Kidney (tissue), 22 donors: ENCODE measurements at places on chromosomes 6 and 20. TPM values are rescaled to one million over a fixed set of nuclear protein-coding genes. Genes with fewer than 3 reads are reported as not detected.

The OR12D3 gene
- not detected for total RNA-seq

The TRAM2 gene
- total RNA-seq = 20.7 TPM

The ZC2HC1B gene
- not detected for total RNA-seq

The HAO1 gene
- not detected for total RNA-seq

The TCP1 gene
- 130 TPM for total RNA-seq

The FAM83B gene
- total RNA-seq = 12.7 TPM

GRCh38 chr20:52867305-52867704, 104.9 kb upstream of the TSHZ2 start:
- no peaks in the 10 kb centered on the region for H3K27me3 ChIP-seq
- no peak for DNase-seq
- H3K36me3 ChIP-seq = no peaks in the 10 kb centered on the region

- peaks cover 3% of the 10 kb centered on the region for H3K36me3 ChIP-seq
- DNase-seq = no peak
- peaks cover 19% of the 10 kb centered on the region for H3K4me1 ChIP-seq
- H3K4me3 ChIP-seq = peak overlapping the region; percentile 54
- H3K27me3 ChIP-seq = no peaks in the 10 kb centered on the region
These were observed 122.0 kb downstream of the TCP11 start for GRCh38 chr6:35019171-35019570.

- H3K36me3 ChIP-seq = no peaks in the 10 kb centered on the region
- no peaks in the 10 kb centered on the region for H3K27me3 ChIP-seq
These were observed 34.5 kb upstream of the HBS1L start for GRCh38 chr6:135088818-135089809.

GRCh38 chr20:64113796-64114355, 6.5 kb upstream of the NPBWR2 start:
- no peak overlapping the region for H3K4me3 ChIP-seq
- H3K27ac ChIP-seq = no peak overlapping the region
- no peaks in the 10 kb centered on the region for H3K36me3 ChIP-seq
- H3K4me1 ChIP-seq = no peaks in the 10 kb centered on the region
- DNase-seq = peak; percentile 35
- H3K27me3 ChIP-seq = no peaks in the 10 kb centered on the region

DNA sequence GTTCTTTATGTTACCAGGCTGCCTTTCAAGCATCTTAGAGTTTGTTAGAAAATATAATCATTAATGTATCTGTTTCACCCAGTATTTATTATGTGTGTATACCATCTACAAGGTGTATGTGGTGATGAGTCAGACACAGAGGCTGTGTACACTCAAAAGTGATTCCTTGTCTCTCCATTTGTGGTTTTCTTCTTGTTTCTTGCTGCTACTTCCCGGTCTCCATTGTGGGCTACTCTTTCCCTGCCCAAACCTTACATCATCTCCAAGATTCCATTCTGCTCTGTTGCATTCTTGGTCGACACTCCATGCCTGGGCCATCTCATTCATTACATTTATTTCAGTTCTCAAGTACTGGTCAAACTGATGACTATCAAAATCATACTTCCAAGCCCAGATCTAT, 182.2 kb upstream of the STXBP5 start:
- no peak overlapping the region for H3K4me3 ChIP-seq
- DNase-seq = no peak
- no peaks in the 10 kb centered on the region for H3K4me1 ChIP-seq
- H3K36me3 ChIP-seq = no peaks in the 10 kb centered on the region

- no peaks in the 10 kb centered on the region for H3K27me3 ChIP-seq
- no peak overlapping the region for H3K4me3 ChIP-seq
- no peaks in the 10 kb centered on the region for H3K4me1 ChIP-seq
- no peak overlapping the region for H3K27ac ChIP-seq
These were observed 198.0 kb upstream of the RAB32 start for GRCh38 chr6:146345598-146345997.

DNA sequence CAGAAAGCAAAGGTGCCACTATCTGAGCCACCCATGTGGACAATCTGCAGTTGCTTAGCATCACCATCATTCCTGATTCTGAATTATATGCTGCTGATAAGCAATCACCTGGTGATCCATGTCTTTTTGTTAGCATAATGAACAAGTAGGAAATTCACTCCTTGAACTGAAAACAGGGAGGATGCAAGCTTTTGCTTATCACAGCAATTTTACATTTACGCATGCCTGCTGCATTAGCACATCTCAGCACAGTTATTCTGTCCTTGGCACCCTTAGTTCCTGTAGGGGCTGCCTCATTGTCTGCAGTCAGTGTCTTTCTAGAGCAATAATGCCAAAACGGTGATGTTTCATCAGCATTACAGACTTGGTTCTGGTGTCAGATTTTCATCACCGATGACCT, 162.6 kb downstream of the KIF16B start:
- no peak overlapping the region for H3K4me3 ChIP-seq
- peaks cover 9% of the 10 kb centered on the region for H3K36me3 ChIP-seq

GRCh38 chr6:7271205-7271534, 41.8 kb downstream of the SSR1 start:
- no peak overlapping the region for H3K4me3 ChIP-seq
- H3K27ac ChIP-seq = no peak overlapping the region
- no peaks in the 10 kb centered on the region for H3K27me3 ChIP-seq
- no peaks in the 10 kb centered on the region for H3K36me3 ChIP-seq
- H3K4me1 ChIP-seq = no peaks in the 10 kb centered on the region

GRCh38 chr6:70846207-70846835, 110.5 kb downstream of the B3GAT2 start:
- no peaks in the 10 kb centered on the region for H3K4me1 ChIP-seq
- no peak for DNase-seq
- H3K27ac ChIP-seq = no peak overlapping the region
- no peaks in the 10 kb centered on the region for H3K36me3 ChIP-seq

DNA sequence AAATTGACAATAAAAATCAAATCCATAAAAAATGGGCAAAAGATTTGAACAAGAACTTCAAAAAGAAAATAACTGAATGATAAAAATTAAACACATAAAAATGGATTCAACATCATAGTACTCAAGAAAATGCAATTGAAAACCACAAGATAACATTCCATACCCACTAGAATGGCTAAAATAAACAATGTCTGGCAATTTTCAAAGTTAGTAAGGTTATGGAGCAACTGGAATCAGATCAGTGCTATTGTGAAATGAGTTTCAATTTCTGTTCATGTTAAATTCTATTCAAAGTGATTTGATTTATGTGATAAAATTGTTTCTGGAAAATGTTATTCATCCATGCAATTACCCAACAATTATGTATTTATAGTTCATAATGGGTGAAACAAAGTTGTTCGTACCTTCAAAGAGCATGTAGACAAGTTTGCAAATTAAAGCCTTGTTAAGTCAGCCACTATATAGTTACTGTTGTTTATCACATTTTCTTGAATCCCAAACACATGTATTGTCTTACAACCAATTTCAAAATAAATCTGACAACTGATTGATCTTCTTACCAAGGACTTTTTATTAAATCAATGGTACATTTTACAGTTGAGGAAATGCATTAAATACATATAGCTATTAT, 151.5 kb upstream of the CENPW start:
- H3K27ac ChIP-seq = no peak overlapping the region
- no peaks in the 10 kb centered on the region for H3K27me3 ChIP-seq
- no peak overlapping the region for H3K4me3 ChIP-seq
- no peak for DNase-seq

DNA sequence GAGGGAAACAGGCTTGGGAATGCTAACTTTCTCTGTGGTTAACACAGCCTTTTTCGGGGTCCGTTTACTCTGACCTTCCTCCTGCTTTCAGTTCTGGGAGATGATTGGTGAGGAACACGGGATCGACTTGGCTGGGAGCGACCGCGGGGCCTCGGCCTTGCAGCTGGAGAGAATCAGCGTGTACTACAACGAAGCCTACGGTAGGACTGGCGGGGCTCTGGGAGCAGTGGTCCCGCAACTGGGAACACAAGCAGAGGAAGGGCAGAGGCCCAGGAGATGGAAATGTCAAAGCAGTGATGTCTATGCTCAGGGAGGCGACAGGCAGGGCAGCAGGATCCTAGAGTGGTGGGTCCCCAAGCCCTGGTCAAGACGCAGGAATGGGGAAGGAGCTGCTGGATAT, 3.5 kb downstream of the TUBB1 start:
- H3K36me3 ChIP-seq = peaks cover 2% of the 10 kb centered on the region
- no peak overlapping the region for H3K4me3 ChIP-seq
- H3K27ac ChIP-seq = no peak overlapping the region
- no peaks in the 10 kb centered on the region for H3K4me1 ChIP-seq
- H3K27me3 ChIP-seq = no peaks in the 10 kb centered on the region
- no peak for DNase-seq

GRCh38 chr6:117298941-117299340, 33.6 kb downstream of the VGLL2 start:
- no peak for DNase-seq
- no peak overlapping the region for H3K4me3 ChIP-seq
- H3K36me3 ChIP-seq = no peaks in the 10 kb centered on the region
- H3K27me3 ChIP-seq = no peaks in the 10 kb centered on the region
- H3K4me1 ChIP-seq = no peaks in the 10 kb centered on the region

DNA sequence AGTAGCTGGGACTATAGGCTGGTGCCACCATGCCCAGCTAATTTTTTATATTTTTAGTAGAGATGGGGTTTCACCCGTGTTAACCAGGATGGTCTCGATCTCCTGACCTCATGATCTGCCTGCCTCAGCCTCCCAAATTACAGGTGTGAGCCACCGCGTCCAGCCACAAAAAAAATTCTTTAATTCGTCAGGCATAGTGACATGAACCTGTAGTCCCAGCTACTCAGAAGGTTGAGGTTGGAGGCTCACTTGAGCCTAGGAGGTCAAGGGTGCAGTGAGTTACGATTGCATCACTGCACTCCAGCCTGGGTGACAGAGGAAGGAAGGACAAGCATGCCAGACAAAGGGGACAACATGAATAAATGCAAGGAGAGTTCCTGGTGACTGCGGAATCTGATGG, 19.5 kb upstream of the ASXL1 start:
- H3K27me3 ChIP-seq = no peaks in the 10 kb centered on the region
- H3K36me3 ChIP-seq = no peaks in the 10 kb centered on the region
- peaks cover 17% of the 10 kb centered on the region for H3K4me1 ChIP-seq
- DNase-seq = no peak
- no peak overlapping the region for H3K27ac ChIP-seq

DNA sequence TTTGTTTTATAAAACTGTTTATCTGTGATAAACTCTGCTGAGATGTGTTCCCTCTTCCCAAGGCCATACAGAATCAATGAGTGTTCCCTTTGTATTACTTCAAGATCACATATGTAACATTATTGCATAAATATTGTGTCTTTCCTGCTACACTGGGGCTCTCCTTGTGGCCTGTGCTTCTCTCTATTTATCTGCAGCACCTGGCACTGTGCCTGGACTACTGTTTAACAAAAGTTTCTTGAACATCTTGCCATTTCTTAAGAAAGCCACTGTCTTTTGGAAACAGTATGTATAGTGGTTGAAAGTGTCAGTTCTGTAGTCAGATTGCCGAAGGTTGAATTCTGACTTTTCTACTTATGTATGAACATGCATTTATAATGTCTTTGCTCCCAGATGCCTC, 169.0 kb upstream of the SCGN start:
- H3K27ac ChIP-seq = no peak overlapping the region
- H3K4me3 ChIP-seq = no peak overlapping the region
- DNase-seq = no peak
- no peaks in the 10 kb centered on the region for H3K4me1 ChIP-seq

GRCh38 chr6:144029452-144029851, 21.4 kb upstream of the PLAGL1 start:
- no peak overlapping the region for H3K27ac ChIP-seq
- H3K4me1 ChIP-seq = peaks cover 23% of the 10 kb centered on the region
- H3K27me3 ChIP-seq = no peaks in the 10 kb centered on the region
- DNase-seq = no peak
- H3K36me3 ChIP-seq = no peaks in the 10 kb centered on the region
- no peak overlapping the region for H3K4me3 ChIP-seq

GRCh38 chr20:33540427-33540826, 50.5 kb downstream of the CBFA2T2 start:
- H3K27me3 ChIP-seq = no peaks in the 10 kb centered on the region
- no peaks in the 10 kb centered on the region for H3K36me3 ChIP-seq
- H3K4me3 ChIP-seq = no peak overlapping the region
- H3K4me1 ChIP-seq = peaks cover 4% of the 10 kb centered on the region
- DNase-seq = no peak

- no peaks in the 10 kb centered on the region for H3K27me3 ChIP-seq
- no peak for DNase-seq
- H3K27ac ChIP-seq = no peak overlapping the region
- H3K4me1 ChIP-seq = peaks cover 1% of the 10 kb centered on the region
- H3K4me3 ChIP-seq = no peak overlapping the region
These were observed 586 bp upstream of the LST1 start for GRCh38 chr6:31585491-31585890.
